ENCODE measurements at places on chromosomes 12 and 14.
A peak's percentile ranks its signal among the peaks of the same experiment; 100 is the strongest.

GRCh38 chr14:74733221-74733620, 20.3 kb downstream of the FCF1 start:
- no peak for DNase-seq

- peak; percentile 92 for DNase-seq
Measured at GRCh38 chr12:123269395-123269892, 2.2 kb downstream of the CDK2AP1 start.

DNA sequence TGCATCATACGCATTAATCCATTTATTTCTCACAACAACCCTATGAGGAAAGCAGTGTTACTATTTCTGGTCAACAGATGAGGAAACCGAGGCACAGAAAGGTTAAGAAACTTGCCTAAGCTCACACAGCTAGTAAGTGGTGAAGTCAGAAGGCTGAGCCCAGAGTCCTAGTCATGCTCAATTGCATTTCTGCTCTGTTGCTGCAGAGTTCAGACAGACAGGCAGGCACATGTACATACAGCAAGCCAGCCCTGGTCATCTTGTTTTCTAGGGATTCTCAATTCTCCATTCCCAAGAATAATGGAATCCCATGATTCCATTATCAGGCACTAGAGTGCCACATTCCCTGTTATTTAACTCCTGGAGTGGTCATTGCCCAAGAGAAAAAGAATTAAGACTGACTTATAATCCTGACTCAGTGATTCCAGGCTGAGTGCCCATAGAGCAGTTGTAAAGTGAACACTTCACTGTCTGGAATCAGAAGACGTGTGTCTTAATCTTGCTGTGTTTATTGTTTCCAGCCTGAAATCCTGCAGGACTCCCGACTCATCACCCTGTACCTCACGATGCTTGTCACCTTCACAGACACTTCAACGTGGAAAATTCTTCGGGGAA, 10.7 kb downstream of the UBE3B start:
- DNase-seq: no peak

GRCh38 chr14:56417173-56417572, 162.4 kb upstream of the TMEM260 start:
- peak; percentile 65 for DNase-seq

GRCh38 chr14:73786636-73787485, 64.8 kb upstream of the PTGR2 start:
- peak; percentile 83 for DNase-seq

GRCh38 chr12:127582074-127582473, 684.9 kb upstream of the TMEM132C start:
- peak; percentile 9 for DNase-seq

DNA sequence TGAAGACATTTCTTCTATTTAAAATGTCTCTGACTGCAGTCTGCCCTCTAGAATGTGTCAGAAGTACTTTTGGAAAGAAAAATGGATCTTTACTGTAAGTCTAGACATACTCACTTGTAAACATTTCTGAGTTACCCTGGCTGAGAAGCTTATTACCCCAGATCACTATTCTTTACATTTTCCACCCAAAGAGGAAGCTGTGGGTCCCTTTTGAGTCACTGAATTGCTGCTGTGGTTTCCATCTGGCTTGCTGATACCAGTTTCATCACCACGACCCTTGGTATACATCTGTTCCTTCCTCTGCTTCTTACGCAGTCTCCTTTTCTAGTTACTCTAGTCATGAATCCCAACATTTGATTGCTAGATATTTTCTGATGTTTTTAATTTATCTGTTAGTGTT, 20.2 kb upstream of the CLEC4D start:
- no peak for DNase-seq

- no peak for DNase-seq
Measured at GRCh38 chr14:64474041-64474440, 8.7 kb downstream of the AKAP5 start.

GRCh38 chr12:40988824-40989223, 199.3 kb upstream of the PDZRN4 start:
- DNase-seq: peak; percentile 44

DNA sequence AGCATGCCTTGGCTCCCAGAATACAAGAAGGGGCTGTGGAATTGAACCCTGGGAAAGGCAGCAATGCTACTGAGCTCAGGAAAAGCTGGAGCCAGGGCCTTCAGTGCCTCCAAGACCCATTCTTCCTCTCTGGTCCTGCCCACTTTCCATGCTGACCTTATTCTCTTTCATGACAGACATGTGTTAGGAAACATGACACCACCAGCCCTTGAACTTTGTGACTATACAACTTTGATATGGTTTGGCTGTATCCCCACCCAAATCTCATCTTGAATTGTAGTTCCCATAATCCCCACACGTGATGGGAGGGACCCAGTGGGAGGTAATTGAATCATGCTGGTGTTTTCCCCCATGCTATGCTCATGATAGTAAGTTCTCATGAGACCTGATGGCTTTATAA, 408.2 kb downstream of the DPF3 start:
- no peak for DNase-seq

DNA sequence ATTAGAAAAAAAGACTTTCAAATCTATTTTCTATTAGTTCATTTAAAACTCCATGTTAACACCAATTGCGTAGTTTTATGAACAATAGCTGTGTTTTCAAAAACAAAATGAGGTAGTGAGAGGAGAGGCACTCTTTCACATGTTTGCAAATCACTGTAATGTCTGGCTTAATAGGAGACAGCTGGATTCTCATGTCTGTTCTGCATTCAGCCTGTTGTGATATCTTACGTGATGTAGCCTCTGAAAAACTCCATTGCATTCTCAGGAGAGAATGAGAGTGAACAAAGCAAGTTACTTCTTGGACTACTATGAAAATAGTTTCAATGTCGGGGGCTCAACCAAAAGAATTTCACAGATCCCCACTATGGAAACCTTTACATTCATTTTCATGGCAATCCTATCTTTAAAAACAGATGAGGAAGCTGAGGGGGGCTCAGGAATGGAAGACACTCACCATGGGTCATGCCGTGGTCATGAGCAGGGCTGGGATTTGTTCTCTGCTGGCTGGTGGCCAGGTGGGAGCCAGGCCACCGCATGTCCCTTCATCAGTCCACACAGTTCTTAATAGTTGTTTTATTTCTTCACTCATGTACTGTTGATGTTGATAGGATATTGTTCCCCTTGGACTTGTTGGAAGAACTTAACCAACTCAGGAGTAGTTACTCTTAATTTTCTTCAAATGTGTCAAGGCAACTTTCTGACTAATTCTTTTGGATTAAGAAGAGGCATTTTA, 346.2 kb upstream of the FAR2 start:
- DNase-seq: no peak

DNA sequence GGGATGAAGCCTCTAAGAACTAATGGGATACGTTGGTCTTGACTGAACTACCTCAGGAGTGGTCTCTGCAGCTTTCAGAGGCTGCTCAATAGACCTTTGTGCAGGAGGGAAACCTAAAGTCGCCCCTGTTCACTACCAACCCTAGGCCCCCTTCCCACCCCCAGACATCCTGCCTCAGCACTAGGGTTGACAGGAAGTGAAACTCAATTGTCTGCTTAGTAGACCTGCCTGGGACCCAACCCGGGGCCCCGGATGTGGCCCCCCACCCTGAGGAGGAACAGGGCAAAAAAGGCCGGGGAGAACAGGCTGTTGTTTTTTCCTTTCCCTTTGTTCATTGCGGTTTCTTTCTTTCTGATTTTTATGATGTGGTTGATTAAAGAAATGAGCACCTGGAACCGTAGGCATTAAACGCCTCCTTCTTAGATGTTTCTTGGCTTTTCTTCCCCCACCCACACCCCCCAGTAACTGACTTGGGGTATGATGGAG, 1.6 kb upstream of the DGKA start:
- DNase-seq: no peak

DNA sequence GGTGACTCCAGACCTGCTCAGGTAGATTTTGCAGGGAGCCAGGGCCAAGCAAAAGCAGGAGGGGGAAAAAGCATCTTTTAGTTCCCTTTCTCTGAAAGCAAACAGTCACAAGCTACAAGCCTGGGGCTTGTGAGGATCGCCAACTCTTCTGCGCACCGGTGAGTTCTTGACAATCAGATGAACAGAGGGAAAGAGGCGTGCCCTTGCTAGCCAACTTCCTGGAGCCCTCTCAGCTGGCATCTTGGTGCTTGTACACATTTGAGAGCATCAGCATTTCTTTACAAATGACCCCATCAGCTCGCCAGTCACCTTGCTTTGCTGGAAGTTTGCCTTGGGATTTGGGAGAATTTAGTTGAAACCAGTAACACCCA, 55.5 kb downstream of the ZNF664 start:
- DNase-seq: no peak

DNA sequence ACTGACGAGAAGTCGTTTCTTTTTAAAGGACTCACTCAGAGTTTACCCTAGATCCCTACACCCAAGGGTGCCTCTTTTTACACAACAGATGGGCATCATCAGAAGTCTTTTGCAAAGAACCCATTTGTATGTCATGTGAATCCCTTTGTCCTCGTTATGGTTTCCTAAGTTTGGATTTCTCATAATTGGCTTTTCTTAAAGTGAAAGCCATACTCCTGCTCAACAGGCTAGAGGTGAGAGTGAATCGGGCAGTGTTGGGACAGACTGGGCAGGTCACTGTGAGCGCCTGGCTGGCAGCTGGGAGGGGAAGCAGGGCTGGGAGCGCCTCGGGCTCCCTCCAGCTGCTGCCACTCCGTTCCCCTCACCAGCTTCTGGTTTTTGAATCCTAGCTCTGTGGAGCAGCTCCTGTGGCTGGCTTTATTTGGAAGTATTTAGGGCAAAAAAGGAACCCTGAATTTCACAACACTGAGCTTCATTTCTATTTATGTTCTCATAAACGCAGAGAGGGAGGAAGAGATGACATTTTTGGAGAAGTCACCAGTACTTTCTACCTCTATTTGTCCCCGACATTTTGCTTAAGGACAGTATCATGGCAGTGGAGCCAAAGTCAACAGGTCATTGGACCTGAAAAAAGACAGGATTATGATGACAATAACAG, 63.8 kb upstream of the ACTN1 start:
- DNase-seq: no peak

- DNase-seq: no peak
Measured at GRCh38 chr14:104883681-104884361, 18.8 kb downstream of the CEP170B start.

DNA sequence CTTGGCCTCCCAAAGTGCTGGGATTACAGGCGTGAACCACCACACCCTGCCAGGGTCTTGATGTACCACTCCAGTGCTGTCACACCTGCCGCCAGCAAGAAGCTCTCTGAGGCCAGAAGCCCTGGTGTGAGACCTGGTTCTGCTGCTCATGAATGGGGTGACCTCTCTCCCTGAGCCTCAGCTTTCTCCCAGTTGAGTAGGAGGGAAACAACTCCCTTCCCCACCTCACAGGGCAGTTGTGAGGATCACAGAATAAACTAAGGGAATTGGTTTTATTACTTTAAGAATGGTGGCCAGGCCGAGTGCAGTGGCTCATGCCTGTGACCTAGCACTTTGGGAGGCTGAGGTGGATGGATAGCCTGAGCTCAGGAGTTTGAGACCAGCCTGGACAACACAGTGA, 5.8 kb upstream of the CD63 start:
- no peak for DNase-seq

DNA sequence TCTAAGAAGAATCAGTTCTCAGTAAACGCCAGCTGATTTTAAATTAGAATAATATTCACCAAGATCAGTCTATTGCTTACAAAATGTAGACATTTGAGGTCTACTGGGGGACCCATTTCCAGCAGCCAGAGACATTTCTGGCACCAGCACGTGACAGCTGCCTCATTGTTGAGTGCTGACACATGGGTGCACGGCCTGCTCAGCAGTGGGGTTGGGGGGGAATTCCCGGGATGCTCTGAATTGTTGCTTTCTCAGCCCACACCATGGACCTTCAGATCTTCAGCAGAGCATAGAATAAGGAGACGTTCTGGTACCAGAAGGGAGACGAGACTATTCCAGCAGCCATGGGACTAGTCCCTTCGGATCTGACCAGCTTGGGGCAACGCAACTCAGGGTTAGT, 18.3 kb downstream of the PLEKHG7 start:
- DNase-seq: peak; percentile 72

GRCh38 chr14:23569443-23570151, 2.0 kb upstream of the AP1G2 start:
- DNase-seq: no peak

DNA sequence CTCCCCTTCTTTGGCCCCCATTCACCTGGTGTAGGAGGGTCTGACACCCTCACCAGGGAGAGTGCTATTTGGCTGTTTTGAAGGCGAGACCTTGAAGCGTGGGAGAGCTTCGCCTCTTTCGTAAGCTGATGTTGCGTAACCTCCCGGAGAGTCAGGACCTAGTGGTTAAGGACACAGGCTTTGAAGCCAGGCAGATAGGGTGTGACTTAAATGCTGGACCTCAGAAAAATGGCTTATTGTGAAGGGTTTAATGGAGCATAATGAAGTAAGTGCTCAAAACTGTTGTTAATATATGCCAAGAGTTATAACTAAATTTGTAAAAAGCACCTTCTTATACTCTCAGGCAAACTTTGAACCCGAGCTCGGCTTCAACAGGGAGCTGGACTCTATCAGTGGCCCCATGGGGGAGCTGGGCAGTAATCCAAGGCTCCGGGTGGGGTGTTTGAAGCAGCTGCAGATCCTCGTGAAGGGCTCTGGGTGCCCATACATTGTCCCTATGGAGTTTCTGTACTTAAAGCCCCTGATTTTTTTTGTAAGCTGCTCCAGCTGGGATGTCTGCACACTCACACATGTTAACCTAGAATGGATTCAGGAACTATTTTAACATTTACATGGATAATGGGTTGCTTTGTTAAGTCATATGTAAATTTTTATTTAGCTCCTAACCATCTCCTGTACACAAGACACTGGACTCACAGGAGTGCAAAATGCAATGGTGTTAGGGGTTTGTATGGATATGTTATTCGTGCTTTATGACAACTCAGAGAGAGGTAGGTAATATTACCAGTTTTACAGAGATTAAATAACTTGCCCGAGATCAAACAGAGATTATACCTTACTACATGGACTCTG, 26.0 kb downstream of the PPFIBP1 start:
- DNase-seq: peak; percentile 80

DNA sequence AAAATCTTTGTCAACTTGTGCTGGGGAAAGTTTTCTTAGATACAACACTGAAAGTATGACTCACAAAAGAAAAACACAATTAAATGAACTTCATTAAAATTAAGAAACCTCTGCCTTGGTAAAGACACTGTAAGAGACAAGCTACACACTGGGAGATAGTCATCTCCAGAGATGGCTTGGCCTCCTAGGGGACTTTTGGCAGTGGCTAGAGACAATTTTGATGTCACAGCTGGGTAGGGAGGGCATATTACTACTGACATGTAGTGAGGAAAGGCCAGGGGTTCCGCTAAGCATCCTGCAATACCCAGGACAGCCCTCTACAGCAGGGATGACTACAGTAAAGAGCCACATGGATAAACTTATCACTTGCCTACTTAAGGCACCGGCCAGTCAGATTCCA, 8.7 kb upstream of the RNASE4 start:
- no peak for DNase-seq

DNA sequence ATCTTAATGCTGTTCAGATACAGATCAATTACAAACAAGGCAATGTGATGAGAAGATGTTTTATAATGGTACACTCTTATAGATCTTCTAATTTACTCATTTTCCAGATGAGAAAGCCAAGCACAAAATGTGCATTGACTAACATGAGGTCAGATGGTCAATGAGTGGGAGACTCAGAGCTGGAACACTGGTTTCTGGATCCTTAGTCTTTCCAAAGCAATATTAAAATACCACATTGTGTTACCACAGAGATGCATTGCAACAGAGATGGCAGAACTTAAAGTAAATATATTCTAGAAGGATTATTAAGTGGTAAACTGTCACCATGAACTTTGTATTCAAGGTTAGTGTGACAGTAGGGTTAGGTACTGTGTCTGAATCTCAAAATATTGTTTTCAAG, 113.6 kb downstream of the SLC15A5 start:
- no peak for DNase-seq

- no peak for DNase-seq
Measured at GRCh38 chr12:111424793-111425251, 19.1 kb downstream of the SH2B3 start.

GRCh38 chr12:106071686-106072085, 67.1 kb downstream of the NUAK1 start:
- no peak for DNase-seq

Measured in astrocyte of the hippocampus (primary cell).